ENCODE measurements at places on chromosomes 1 and 21.

GRCh38 chr1:54290506-54291184 lies 90.7 kb downstream of the MRPL37 start:
- no peak for DNase-seq

GRCh38 chr1:71080230-71080738 lies 551 bp downstream of the ZRANB2 start:
- DNase-seq = no peak

DNA sequence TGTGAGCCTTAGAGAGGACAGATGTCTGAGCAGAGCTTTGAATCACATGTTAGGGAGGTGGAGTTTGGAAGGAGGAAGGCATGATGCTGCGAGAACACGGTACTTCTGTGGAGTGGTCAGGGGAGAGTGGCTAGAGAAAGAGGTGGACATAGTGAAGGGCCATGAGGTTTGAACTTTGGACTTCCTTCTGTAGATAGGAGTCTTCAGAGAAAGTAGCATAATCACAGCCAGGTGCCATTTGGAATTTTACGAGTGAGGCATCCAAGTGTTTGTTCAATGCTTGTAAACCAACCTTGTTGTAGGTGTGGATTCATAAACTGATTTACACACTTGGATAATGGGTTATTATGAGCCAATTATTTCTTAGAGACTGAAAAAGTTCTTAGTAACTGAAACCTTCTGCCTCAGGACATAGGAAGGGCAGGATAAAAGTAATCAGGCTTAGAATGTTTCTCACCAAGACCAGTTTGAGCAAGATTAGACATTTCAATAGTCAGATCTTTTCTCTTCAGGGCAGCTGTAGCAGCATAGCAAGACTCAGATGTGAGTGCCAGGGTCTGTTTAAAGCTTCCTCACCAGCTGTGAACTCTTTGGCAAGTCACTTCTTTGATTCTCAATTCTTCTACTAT lies 83.5 kb upstream of the HMCN1 start:
- no peak for DNase-seq

GRCh38 chr1:98870959-98871903 lies 133.4 kb downstream of the PLPPR5 start:
- DNase-seq = peak; percentile 21

DNA sequence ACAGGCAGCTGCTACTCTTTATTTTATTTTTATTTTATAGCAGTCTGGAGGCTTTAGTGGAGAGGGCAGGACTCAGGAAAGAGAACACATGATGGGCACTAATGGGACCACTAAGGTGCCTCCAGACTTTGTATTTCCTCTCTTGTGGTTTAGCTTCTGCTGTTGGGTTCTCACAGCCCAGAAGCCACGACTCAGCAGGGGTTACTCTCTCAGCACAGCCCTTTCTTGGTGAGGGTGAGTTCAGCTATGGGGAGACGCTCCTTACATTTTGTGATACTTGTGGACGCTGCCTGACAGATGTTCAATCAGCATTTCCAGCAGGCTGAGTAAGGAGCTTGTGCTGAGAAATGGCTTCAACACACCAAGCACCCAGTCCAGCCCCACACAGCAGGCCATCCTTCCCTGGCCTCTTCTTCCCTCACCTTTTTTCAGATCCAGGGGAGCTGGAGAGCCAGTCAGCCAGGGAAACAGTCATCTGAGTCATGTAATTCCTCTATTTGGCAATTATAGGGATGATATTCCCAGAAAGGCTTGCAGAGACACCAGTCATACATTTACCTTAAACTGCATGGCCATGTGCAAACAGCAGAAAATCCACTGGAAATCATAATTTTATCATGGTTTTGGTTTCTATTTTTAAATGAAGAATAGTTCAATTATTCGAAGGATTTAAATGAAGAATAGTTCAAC lies 53.2 kb upstream of the RAB3GAP2 start:
- DNase-seq = no peak

DNA sequence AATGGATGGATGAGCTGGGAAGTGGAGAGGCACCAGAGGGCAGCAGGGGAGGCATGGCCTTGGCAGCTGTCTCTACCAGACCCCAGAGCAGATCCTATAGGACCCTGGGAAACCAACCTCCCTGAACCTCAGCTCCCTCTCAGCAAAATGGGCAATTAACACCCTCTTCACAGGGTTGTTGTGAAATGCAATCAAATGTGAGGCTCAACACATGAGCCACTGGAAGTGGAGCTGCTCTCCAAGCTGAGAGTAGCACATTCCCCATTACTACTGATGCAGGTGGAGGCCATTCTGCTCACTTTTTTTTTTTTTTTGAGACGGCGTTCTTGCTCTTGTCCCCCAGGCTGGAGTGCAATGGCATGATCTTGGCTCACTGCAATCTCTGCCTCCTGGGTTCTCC lies 6.5 kb upstream of the SYNC start:
- no peak for DNase-seq

All from T-helper 9 cell (primary cell).